ENCODE measurements at places on chromosomes 1 and 21.

DNA sequence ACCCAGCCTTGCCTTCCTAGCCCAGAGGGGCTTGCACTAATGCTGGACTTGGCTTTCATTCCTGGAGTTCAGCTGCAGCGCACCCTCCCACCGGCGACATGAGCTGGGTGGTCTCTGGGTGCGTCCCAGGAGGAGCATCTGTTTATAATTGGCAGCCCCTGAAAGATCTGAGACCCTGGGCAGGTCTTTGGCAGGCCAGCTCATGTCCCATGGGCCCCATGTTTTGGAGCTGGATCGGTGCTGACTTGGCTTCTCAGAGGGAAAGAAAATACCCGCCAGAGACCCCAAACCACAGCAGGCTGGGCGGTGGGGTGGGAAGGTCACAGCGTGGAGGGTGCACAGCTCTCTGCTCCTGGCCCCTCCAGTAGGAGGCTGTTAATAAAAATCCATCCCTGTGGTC, 29.3 kb downstream of the DHRS3 start:
- no peak for DNase-seq

DNA sequence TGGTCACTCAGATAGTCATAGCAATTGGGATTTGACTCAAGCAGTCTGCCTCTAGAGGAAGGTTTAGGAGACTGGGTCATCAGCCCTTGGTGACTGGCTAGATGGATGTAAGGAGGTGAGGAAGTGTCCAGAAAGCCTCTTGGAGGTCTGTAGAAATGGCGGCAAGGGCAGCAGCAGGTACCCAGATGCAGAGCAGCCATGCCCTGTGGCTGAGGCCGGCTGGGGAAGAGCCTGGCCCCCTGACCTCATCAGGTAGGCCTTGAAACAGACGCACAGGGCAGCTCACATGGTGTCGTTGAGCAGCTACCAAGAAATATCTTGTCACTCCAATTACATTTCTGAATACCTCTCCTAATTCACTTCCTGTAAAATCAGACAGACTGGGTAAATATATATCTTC, 98.2 kb downstream of the DMRTB1 start:
- DNase-seq, result no peak

DNA sequence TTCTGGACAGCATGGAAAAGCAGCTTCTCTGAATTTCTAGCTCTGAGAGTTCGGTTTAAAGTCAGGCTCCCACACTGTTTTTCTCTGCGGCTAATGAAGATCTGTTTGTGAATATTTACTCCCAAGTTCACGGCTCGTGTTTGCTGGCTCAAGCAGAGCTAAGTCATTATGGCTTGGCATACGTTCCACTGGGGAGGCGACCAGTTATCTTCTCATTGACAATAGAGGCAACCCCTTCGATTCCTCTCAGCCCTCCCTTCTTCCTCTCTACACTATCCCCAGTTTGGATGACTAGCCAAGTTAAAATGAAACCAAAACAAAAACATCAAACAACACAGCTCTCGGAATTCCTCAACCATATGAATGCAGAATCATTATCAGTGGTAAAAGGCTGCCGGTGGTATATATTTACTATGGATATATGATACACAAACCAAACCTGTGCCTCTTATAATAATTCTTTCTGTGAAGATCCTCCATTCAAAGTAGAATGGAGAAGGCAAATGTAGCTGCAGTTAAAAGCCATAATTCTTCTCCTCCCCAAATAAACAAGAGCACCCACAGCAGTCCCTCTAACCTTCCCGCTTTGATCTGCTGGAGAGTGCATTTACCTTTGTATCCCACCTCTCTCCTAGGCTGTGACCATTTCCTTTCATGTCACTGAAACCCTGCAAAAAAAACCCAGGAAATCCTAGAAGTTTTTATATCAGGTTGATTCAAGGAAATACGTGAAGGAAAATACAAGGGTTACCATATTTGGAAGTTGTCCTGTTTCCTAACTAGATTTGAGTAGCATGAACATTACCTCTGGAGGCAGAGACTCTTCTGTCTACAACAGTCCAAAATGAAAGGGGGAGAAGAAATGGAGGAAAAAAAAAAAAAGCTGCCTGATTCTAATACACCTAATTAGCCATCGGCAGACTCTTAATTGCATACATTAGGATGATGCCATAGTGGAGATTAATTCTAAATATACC, 108.3 kb upstream of the USH2A start:
- DNase-seq, result no peak

DNA sequence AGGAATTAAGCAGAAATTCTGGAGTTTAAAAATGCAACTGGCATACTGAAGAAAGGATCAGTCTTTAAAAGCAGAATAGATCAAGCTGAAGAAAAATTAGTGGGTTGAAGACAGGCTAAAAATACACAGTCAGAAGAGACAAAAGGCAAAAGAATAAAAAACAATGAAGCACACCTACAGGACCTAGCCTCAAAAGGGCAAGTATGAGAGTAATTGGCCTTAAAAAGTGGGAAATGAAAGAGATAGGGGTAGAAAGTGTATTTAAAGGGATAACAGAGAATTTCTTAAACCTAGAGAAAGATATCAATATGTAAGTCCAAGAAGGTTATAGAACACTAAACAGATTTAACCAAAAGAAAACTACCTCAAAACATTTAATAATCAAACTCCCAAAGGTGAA, 152.4 kb downstream of the GPATCH2 start:
- no peak for DNase-seq

- no peak for DNase-seq
Measured at GRCh38 chr1:84164161-84164560, 20.1 kb downstream of the PRKACB start.

DNA sequence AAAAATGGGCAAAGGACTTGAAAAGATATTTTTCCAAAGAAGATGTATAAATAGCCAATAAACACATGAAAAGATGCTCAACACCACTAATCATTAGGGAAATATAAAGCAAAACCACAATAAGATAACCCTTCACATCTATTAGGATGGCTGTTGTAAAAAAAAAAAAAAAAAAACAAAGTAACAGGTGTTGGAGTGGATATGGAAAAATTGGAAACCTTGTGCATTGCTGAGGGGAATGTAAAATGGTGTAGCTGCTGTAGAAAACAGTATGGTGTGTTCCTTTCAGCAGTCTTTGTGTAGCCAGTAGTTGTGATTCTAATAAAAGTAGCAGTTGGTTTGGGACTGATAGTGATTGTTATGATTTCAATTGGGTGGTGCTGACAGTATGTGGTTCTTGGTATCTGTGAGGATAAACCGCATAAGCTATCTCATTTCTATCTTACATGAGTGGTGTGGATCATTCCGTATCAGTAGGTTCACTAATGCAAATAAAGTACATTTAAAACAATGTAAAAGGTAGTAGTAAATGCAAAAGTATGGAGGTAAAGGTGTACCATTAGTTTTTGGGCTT, 19.9 kb downstream of the MAN1A2 start:
- no peak for DNase-seq

- DNase-seq, result no peak
Measured at GRCh38 chr1:214402613-214403083, 121.7 kb downstream of the SMYD2 start.

DNA sequence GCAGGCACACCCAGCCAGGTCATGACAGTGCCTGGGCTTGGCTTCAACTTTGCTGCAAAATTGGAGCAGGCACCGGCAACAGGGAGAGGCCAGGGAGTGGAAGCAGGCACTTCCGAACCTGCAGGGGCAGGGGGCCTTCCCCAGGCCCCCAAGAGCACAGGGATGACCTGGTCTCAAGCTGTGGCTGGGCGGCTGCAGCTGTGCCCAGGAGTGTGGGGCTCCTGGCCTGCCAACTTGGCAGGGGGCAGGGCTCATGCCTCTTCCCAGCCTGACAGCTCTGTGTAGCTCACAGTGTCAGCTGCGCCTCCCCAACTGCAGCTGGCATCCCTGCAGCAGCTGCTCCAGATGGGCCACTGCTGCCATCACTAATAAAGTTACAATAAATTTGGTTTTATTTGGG, 51.5 kb upstream of the SCYL3 start:
- DNase-seq, result no peak

Measured in T1000 (cell line).